ENCODE measurements at places on chromosomes 6 and 20. TPM values are rescaled to one million over a fixed set of nuclear protein-coding genes. Genes with fewer than 3 reads are reported as not detected.

Gene SPAG4
- total RNA-seq, result 9.6 TPM

Gene TTBK1
- total RNA-seq, result 0.69 TPM

DNA sequence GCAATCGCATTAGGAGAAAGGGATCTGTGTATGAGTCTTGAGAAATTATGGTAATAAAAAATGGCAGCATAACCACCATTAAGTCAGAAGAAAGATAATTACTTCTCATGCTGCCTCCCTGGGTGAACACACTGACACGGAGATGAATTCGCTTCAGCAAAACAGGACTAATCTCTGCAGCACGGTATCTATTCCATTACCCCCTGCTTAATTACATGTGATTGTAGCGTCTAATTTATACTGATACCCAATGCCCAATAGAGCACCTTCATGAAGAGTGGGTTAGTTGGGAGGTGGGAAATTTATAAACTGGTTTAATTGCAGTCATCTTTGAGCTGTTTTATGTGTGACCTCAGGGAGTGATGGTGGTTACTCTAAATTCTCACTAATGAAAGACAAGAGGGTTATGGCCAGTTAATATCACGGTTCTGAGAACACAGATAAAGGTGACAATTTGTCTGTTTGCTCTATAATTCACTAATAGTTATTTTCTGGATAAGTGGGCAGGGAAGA, 476.2 kb upstream of the SULF2 start:
- H3K4me3 ChIP-seq, result no peak overlapping the region
- H3K27me3 ChIP-seq, result peaks cover 17% of the 10 kb centered on the region
- no peak for DNase-seq
- H3K36me3 ChIP-seq, result no peaks in the 10 kb centered on the region
- H3K4me1 ChIP-seq, result no peaks in the 10 kb centered on the region
- no peak overlapping the region for H3K27ac ChIP-seq

DNA sequence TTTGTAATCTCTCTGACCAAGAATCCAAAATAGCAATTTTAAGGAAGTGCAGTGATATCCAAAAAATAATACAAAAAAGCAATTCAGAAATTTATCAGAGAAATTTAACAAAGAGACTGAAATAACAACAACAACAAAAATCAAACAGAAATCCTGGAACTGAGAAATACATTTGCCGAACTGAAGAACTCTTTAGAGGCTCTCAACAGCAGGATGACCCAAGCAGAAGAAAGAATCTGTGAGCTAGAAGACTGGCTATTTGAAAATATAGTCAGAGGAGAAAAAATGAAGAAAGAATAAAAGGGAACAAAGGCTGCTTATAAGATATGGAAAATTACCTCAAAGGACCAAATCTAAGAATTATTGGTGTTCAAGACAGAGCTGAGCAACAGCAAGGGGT, 22.6 kb downstream of the GABRR1 start:
- no peaks in the 10 kb centered on the region for H3K27me3 ChIP-seq
- no peak overlapping the region for H3K4me3 ChIP-seq
- H3K4me1 ChIP-seq, result no peaks in the 10 kb centered on the region
- no peaks in the 10 kb centered on the region for H3K36me3 ChIP-seq

Gene KCNK16
- total RNA-seq, result not detected

DNA sequence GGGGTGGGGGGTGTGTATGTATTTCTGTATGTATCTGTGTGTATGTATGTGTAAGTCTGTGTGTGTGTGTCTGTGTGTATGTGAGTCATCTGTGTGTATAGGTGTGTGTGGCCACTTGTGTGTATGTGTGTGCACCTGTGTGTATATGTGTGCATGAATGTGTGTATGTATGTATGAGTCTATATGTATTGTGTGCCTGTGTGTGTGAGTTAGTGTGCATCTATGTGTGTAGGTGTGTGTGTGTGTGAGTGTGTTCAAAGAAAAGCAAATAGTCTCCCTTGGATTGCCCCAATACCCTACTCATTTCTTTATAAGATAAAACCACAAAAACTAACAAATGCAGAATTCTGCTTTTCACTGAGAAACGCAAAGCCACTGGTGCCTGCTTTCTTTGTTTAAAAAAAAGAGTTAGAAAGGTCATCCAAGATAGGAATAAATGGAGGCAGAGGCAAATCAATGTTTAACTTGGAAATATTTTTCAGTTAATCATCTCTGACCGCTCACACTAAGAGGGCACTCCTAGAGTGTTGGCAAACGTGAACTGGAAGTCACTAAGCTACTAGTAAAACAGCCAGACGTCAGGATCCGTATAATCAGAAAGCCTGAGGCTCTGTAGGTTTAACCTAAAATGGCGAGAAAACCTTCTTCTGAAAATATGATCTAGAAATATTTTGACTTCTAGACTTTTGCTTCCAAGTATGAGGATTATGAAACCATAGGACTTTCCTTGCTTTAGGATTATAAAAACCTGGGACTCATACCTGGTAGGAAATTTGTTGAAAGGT, 37.4 kb upstream of the JAG1 start:
- no peak for DNase-seq
- H3K27me3 ChIP-seq, result no peaks in the 10 kb centered on the region
- peaks cover under 1% of the 10 kb centered on the region for H3K4me1 ChIP-seq
- H3K36me3 ChIP-seq, result no peaks in the 10 kb centered on the region

- no peaks in the 10 kb centered on the region for H3K27me3 ChIP-seq
- peaks cover 28% of the 10 kb centered on the region for H3K36me3 ChIP-seq
- peaks cover 33% of the 10 kb centered on the region for H3K4me1 ChIP-seq
- H3K4me3 ChIP-seq, result no peak overlapping the region
- no peak for DNase-seq
These were observed 4.3 kb downstream of the PFDN4 start for GRCh38 chr20:54212226-54212625.
